ENCODE measurements at places on chromosomes 1 and 21.

- DNase-seq, result peak; percentile 73
Measured at GRCh38 chr1:185632659-185633423, 101.3 kb upstream of the HMCN1 start.

- no peak for DNase-seq
Measured at GRCh38 chr1:116416854-116417513, 43.9 kb downstream of the ATP1A1 start.

DNA sequence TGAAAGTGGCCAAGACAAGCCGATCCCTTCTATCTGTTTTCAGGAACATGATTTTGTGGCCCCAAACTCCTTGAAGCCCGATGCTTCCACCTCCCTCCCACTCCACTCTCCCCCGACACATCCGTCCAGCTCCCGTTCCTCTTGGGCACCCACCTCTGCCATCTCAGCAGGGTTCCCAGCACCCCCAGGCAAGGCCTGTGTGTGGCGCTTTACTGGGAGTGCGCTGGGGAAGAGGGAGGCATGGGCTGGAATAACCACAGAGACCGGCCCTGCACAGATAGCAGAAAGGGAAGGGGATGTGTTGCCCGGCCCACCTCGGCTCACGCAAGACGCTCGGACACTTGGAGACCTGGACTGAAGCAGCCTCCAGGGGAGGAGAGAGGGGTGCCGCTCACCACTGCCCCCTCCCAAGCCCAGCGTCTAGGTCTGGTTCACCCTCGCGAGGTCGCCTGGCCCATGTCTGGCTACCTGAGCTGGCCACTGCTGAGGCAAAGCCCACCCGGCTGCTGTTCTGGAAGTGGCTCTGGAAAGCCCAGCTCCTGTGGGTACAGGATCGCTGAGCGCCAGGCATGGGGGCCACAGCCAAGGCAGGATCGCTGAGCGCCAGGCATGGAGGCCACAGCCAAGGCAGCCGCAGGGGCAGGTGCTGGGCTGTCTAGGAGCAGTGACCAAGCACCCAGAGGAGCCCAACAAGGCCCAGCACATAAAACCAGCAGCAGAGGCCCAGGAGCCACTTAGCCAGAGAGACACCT lies 23.8 kb upstream of the COL18A1 start:
- DNase-seq, result no peak

- DNase-seq, result peak; percentile 87
Measured at GRCh38 chr21:44958471-44959191, 18.8 kb downstream of the SLX9 start.

Data from AG08395 (cell line).